ENCODE measurements at places on chromosomes 13 and 19.

- DNase-seq: no peak
These were observed 3.2 kb downstream of the NAPA start for GRCh38 chr19:47511681-47512080.

DNA sequence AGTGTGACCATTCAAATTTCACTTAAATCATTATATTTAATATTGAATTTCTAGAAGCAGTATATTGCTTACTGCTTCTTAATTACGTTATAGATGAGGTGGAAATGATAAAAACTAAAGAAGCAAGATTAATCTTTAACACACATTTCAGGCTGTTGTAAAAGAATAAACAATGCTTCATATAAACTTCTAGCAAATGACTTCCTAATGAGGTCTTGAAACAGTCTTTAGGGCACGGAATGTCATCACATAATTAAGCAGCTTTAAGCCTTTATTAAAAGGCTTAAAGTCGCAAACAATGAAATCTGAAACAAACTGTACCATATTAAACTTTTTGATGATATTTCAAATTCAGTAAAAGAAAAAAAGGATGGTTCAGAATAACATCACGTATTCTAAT is 1.9 kb downstream of the SLITRK6 start:
- no peak for DNase-seq

DNA sequence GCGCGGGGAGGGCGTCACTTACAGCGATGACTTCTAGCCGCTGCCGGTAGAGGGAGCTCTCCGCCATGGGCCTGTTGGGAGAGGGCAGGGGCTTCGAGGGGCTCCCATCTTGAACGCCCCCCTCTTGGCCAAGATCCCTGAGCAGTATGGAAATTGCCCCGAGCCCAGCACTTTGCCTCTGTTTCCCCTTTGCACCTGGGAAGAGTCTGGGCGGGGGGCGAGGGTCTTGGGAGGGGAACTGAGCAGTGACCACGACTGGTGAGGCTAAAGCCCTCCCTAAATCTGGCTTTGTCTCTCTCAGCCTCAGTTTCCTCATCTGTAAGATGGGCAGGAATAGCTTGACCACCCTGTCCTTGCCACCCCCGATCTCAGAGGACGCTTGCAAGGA is 2.8 kb downstream of the PALM3 start:
- DNase-seq: peak; percentile 26

GRCh38 chr13:107301724-107302374 is 733.9 kb upstream of the ARGLU1 start:
- peak; percentile 2 for DNase-seq

DNA sequence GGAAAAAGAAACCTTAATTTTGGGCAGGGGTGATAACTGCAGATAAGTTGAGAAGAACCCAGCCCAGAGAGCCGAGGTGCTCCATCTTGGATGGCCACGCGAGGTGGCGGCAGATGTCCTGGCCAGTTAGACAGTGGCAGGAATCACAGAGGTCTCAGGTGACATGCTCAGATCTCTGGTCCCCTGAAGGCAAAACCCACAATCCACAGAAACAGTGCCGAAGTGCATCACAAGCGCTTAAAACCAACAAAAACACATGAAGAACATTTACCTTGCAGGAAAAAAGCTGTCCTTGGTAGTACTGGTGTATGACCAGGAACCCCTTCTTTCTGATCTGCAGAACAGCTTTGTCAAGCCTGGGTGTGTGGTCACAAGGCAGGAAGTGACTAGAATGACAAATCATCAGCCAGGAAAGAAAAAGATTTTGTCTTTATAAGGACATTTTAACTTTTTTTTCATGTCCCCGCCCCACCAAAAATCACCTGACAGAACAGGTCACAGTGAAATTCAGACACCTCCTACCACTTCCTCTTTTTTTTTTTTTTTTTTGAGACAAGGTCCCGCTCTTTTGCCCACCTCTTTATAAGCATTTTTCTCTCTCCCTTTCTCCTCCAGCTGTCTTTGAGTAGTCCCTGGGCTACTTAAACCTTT is at the start of gene LCP1:
TSS of gene LCP1 (minus strand) at position 338 of the 651 bp plus-strand sequence. CDS start 22,515 bp downstream, outside the sequence.
- peak; percentile 5 for DNase-seq

- DNase-seq: no peak
These were observed 7.8 kb downstream of the LRCH1 start for GRCh38 chr13:46560778-46561177.

DNA sequence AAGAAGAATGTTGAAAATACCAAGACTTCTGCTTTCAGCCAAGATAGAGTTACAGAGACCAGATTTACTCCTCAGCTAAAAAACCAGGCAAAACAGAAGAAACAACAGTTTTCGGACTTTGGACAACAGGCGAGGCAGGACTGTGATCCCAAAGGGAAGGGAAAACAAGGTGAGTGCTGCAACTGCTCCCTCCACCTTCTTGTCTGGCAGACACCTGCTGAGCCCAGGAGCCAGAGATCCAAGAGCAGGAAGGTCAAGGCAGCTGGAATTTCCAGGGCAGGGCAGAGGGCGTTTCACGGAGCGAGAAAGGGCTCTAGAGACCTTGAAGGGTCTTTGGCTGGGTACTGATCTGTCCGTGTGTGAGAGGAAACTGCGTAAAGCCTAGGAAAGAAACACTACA is 32.9 kb upstream of the SLC7A9 start:
- DNase-seq: no peak

- peak; percentile 53 for DNase-seq
These were observed 8.3 kb downstream of the ZNF837 start for GRCh38 chr19:58372311-58373133.

GRCh38 chr19:9485140-9485539 is 13.3 kb downstream of the ZNF560 start:
- no peak for DNase-seq

DNA sequence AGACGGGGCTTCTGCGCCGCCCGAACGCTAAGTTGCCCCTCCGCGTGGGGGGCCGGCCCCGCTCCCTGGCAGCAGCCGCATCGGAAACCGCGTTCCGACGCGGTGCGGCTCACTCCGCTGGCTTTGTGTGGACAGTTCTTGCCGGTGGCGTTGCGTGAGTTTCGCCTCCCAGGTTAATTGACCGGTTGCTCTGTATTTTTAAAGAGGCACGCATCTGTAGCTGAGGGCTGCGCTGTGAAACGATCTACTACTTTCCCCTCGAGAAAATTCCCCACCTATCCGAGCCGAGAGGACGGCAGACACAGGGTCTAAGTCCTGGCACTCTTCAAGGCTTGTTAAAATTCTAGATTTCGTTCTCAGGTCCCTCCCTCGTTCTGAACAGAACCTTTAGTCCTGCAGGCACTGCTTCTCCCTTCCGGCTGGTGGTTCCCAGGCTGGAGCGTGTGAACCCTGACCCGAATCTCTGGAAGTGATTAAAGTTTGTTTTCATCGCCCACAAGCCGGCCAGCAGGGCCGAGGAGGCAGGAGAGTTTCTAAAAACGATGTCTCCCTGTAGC is 933 bp downstream of the ARHGEF7 start:
- peak; percentile 67 for DNase-seq

DNA sequence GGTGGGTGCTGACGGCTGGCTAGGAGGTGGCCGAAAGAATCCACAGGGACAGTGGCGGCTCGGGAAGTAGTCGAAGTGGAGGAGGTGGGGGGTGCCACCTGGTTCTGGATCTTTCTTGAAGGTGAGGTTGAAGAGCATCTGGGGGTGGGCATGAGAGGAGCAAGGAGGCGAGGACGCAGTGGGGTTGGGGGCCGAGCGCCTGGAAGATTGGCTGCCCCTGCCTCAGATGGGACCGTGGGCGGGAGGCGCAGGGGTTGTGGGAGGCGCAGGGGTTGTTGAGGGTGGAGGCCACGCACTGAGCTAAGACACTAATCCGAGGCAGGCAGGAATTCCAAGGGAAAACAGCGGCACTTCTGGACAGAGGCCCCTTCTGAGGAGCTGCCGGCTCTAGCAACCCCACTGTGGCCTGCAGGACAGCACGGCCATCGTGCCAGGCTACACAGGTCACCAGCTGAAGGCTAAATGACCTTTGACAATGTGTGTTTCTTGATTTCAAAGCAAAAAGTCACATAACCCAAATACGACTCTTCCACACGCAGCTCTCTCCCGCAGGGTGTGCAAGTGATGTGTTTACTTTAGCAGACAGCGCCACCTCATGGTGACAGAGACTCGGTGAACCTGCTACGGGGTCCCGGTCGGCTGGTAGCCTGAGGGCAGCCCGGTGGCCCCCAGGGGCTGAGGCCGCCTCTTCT is 44.1 kb upstream of the RANBP3 start:
- peak; percentile 84 for DNase-seq

- DNase-seq: no peak
These were observed 820.5 kb downstream of the DACH1 start for GRCh38 chr13:71046360-71047079.

DNA sequence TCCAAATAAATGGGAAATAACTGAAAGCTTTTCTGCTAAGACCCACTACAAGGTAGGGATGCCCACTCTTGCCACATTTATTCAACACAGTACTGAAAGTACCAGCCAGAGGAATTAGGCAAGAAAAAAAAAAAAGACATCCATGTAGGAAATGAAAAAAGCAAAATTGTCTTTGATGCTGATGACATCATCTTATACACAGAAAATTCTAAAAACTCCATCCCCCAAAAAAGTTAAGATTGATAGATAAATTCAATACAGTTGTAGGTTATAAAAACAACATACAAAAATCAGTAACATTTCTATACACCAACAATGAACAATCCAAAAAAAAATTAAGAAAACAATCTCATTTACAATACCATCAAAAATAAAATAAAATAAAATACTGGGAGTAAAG is 330.4 kb downstream of the RBM26 start:
- no peak for DNase-seq

- DNase-seq: peak; percentile 61
These were observed 44.8 kb downstream of the DNM2 start for GRCh38 chr19:10762656-10763055.

- DNase-seq: no peak
These were observed 84.5 kb downstream of the ANKRD10 start for GRCh38 chr13:110830331-110830730.

- no peak for DNase-seq
These were observed 62.7 kb upstream of the LSM14A start for GRCh38 chr19:34109596-34109995.

- DNase-seq: no peak
These were observed 11.0 kb downstream of the MOB3A start for GRCh38 chr19:2084993-2085720.

- peak; percentile 36 for DNase-seq
These were observed 394.3 kb downstream of the FOXO1 start for GRCh38 chr13:40271931-40272775.

DNA sequence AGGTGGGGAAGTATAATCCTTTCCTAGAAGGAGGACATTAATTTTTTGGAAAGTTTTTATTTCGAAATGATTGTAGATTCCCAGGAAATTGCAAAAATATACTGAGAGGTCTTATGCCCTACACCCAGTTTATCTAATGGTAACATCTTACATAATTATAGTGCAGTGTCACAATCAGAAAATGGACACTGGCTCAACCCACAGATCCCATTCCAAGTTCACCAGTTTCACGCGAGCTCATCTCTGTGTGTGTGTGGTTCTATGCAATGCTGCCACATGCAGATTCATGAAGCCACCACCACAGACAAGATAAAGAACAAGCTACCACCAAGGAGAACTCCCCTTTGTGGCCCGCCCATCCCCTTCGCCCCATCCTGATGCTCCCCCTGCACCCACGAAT is 24.4 kb downstream of the IL17D start:
- DNase-seq: no peak

GRCh38 chr13:19861762-19862161 is 1.7 kb downstream of the ZMYM5 start:
- DNase-seq: no peak

- DNase-seq: peak; percentile 94
These were observed 5.6 kb downstream of the APC2 start for GRCh38 chr19:1455336-1456120.

DNA sequence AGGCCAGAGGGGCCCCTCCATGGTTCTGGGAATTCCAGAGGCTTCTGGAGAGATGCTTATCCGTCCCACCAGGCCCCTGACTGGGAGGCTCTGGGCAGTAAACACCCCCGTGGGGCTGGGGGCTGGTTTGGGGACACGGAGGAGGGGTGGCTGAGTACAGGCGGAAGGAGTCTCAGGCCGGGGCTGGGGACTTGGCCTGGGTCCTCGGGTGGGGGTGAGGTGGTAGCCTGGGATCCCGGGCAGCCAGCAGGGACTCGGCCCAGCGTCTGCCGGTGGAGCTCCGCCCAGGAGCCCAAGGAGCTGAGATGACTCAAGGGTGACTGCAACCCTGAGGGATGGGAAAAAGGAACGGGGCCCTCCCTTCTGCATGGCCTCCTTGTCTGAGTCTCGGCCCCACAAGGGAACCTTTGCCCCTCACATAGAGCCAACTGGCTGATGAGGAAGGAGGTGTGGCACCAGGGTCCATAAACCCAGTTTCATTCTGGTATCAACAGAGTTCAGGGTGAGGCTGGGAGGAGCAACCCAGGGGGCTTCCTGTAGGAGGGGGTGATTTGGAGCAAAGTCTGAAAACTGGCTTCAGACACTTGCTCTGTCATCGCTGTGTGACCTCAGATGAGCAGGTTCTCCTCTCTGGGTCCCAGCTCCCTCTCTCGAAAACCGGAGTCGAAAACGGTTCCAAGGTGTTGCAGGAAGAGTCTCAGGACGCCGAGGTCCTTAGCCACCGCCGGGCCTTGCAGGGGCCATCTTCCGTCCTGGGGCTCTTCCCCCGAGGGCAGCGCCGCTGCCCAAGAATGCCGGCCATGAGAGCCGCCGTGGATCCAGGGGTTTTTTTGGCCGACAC is 809 bp downstream of the MISP start:
- DNase-seq: no peak

DNA sequence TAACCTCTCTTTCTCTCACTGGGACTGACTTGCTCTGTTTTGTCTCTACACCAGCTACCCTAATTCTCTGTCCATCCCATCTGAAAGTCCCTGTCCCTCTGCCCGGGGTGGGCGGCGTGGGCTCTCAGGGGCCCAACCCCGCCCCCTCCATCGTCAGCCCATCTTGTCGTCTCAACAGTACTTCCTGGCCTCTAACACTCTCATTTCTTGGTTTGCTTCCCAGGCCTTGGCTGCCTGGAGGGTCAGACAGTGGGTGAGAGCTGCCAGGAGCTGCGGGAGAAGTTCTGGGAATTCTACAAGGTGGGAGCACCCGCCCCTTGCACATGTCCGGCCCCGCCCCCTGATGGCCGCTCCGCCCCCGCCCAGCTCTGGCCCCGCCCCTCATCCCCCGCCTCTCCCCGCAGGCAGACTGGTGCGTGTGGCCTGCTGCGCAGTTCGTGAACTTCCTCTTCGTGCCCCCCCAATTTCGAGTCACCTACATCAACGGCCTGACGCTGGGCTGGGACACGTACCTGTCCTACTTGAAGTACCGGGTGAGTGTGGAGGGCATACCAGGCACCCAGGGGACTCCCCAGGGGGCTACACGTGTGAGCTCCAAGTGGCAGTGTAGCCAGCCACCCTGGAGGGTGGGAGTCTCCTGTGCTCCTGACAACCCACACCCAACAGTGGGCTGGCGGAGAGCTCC is 1.7 kb downstream of the MPV17L2 start:
- peak; percentile 60 for DNase-seq

DNA sequence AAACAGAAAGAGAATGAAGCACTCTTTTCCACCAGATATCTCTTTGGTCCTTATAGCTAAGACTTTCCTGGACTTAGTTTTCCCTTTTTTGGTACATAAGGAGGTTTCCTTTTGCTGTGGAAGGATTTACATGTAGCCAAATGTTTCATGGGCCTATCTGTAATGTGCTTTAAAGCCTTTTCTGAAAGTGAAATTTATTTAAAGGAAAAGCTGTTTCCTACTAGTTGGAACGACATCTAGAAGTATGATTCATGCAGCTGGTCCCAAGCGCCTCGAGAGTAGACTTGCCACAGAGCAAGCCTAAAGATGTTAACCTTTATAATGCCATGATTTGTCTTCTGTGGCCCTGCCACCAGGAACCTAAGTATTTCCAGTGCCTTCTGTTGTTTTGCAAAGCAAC is 390.3 kb downstream of the DLEU7 start:
- no peak for DNase-seq

GRCh38 chr13:85662186-85662585 is 137.0 kb downstream of the SLITRK6 start:
- no peak for DNase-seq

GRCh38 chr19:531009-531752 is 379 bp upstream of the CDC34 start:
- peak; percentile 88 for DNase-seq
